ENCODE measurements at places on chromosomes 5 and 9. TPM values are rescaled to one million over a fixed set of nuclear protein-coding genes. Genes with fewer than 3 reads are reported as not detected.
A peak's percentile ranks its signal among the peaks of the same experiment; 100 is the strongest.

DNA sequence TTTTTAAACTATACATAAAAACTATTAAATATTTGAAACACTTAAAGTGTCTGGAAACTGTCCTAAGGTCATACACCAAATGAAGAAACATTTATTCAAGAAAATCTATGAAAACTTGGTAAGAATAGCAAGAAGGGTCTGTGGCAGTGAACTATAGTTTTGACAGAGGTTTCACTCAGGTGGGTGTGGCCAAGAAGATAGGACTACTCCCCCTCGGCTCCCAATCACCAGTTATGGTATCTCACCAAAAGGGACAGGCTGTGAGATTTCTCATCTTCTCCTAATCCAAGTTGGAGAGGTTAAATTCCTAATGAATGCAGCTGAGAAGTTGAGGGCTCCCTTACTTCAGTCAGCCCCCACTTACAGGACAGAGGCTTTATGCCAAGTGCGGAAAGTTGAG lies 2.9 kb downstream of the ARSK start:
- DNase-seq = no peak

DNA sequence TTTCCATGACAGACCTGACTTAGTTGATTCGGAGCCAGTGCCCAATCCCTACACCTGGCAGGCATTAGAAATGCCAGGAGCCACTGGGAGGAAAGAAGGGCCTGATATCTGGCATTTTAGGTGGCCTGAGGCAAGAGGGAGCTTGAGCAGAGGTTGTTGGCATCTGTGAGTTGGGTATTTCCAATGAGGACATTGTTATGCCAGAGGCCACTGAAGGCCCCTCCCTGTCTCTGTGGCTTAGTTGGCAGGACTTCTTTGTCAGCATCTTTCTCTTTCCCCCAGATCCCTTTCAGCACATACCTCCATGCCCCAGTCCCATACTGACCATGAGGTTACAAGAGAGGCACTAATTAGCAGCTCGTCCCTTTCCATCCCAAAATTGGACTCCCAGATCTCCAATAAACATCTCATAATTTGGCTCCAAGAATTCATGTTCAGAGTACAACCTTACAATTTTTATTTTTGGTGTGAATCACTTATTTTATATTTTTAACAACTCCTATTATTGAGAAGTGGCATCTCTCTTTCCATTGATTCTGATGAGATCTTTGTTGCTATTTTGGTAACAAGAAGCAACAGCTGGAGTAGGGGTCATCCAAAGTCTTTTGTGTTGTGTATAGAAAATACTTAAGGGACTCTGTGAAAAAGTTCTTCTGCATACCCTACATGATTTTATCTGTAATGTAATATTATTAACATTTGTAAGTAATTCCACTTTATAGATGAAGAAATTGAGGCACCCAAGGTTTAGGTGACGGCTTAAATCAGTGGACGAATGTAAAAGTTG lies 68.6 kb upstream of the MAP3K1 start:
- DNase-seq = no peak

DNA sequence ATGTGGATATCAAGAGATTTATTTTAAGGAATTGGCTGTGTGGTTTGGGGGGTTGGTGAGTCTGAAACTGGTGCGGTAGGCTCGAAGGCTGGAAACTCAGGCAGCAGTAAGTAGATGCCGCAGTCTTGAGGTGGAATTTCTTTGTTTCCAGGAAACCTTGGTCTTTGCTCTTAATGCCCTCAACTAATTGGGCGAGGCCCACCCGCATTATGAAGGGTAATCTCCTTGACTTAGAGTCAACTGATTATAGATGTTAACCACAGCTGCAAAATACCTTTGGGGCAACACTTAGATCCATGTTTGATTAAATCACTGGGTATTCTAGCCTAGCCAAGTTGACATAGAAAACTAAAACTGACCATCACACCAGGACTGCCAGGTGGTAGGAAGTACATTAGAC lies 83.8 kb downstream of the ANKRD33B start:
- no peak for DNase-seq

DNA sequence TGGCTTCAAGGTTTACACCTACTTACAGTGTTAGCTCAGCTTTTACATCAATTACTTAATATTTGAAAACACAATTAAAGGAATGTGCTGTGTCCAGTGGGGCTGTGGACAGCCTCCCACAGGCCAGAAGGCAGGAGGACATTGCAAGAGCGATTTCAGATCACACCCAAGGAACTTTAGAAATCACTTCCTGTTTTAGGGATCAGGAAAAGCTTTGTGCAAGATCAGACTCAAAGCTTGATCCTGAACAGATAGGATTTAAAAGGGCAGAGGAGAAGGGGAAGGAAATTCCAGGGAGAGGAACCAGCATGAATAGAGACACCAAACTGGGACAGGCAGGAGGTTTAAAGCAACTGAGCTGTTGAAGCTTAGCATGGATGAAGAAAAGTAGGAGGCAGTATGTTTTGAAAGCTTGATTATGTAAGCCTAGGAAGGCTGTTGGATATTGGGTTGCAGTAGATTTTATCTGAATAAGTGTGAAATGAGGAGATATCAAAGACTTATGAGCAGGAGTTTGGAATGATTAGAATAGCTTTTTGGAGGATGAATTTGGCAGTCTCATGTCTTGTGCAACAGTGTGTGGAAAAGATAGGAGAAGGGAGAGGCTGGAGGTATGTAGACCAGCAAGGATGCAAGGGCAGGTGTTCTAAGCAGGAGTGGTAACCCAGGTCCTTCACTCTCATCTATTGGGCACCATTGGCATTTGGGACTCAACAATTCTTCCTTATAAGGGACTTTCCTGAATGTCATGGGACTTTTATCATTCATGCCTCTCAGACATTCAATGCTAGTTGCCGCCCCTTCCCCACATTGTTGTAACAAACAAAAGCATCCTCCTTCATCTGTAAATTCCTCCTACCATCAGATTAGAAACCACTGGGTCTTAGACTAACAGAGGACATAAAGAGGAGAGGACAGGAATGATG lies 123.5 kb downstream of the TARS1 start:
- no peak for DNase-seq

DNA sequence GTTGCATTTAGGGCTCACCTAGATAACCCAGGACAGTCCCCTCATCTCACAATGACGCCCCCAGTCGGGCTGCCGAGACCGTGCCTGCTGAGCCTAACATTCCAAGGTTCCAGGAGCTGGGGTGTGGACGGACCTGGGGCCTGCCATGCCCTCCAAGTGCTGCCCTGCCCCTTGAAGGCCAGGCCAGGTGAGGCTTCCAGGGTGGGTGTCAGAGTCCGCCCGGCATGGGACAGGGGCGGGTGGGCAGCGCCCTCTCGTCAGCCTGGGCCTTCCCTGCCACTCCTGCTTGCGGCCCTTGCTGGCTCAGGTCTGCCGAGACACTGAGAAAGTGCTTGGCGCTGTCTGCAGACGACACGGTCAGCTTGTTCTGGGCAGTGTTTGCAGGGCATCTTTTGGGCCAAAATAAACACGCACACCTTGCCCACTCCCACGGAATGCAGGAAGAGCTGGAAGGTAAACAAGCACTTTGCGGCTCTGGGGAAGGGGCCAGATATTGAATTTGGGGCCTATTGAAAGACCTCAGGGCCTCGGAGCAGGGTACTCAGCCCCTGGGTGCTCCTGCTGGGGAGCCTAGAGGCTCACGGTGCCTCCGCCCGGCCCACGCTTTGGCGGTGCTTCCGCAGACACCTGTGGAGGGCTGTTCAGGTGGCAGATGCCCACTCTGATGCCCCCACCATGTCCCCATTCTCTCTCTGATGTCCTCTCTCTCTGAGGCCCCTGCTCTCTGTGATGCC lies 4.2 kb upstream of the SCGB3A1 start:
- no peak for DNase-seq

DNA sequence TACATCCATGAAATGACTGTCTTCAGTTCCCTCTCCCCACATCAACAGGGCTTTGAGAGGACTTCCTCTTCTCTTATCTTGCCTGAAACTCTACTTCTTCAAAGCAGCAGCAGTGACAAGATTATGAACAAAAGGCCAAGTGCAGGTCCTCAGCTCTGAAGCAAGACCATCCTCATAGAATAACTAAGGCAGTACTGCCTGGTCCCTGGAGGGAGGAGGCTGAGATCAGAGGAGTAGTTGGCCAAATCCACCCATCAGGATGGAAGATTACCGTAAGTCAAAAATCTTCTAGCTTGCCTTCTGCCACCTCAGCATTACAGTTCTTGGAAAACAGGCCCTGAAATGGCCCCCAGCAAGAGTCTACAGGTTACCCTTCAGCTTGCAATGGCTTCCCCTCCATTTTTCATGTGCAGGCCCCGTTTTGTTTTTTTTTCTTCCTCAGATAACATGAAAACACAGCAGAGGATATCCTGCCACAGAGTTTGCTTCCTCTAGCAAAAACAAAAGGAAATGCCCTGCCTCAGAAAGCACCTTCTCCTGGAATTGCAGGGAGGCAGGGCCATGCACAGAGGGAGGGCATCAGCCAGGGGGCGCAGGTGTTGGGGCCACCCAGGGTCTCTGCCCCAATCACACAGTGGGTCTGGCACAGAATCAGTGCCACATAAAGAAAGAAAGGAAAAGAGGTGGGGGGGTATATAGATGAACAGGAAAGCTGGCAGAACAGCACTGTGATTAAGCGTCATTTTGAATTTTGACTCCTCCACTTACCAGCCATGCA lies 40.0 kb downstream of the KLHL3 start:
- DNase-seq = peak; percentile 7

GRCh38 chr9:72149231-72149975 lies at the start of gene GDA:
Gene GDA, plus strand, starts transcription at chr9:72149440. Its CDS starts 120 bp downstream, at chr9:72149560.
- peak; percentile 9 for DNase-seq

DNA sequence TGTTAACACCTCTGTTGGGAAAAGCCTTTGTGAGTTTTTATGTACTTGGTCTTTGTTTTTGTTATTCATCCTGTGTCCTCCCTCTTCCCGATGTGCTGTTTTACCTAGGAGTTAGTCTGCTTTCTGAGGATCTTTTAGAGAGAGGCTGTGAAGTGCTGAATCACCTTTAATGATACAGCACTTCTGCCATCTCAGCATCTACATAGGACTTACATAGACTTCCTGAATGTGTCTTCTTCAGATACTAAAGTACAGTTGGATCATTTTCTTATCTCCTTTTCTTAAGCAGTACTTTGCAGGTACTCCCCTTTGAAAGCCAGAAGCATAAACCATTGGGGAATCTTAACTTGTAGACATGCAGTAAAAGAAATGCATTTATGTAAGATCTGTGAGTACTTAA lies 31.5 kb downstream of the OTULIN start:
- no peak for DNase-seq

GRCh38 chr5:18216016-18216415 lies 581.8 kb downstream of the TAF11L14 start:
- no peak for DNase-seq

DNA sequence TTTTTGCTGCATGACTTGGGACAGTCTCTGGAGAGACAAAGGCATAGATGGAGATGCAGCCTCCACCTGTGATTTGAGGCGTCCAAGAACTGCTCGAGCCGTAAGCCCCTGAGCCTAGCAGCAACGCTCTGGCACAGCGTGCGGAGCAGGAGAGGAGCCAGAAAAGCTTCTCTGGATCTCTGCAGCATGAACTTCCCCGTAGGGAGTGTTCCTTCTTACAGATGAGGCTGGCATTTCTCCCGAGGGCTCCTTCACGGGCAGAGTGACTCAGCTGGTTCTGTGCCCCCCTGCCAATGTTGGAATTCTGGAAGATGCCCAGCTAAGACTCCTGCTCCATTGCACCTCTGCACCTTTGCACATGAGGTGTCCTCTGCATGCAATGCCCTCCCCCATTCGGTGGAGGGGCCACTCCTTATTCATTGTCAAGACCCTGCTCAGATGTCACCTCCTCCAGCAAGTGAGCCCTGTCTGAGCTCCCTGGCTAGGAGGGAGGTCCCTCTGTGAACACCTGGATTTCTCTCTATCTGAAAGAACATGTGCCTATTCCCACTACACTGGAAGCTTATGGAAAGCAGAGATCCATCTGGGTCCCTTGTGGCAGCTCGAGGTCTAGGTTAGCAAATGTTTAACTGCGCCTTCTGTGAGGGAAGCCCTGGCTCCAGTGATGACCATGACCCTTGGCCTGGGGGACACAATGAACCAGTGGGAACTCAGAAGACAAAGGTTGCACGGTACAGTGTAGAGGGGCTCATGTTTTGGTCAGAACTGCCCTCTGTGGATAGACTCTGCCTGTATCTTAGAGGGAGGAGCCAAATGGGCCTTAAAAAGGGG lies 39.6 kb downstream of the SH3PXD2B start:
- DNase-seq = no peak

GRCh38 chr9:2396622-2397285 lies 224.8 kb upstream of the VLDLR start:
- DNase-seq = no peak

- no peak for DNase-seq
Observed at GRCh38 chr9:119004618-119004990, 364.6 kb downstream of the BRINP1 start.

DNA sequence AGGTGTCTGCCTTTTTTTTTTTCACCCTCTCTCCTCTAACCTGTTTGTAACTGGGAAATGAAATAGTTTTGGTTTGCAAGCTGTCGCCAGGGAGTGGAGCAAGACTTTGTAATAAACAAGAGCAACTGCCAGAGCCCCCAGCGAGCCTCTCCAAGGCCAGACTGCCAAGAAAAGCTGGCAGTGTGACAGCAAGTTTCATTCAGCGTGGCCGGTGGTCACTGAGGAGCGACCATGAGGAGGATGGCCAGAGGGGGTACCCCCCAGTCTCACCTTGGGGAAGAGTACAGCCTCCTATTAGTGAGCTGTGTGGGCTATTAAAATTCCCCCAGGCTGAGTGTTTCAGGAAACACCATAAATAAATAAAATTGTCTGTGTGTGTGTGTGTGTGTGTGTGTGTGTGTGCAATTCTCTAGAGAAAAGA lies 49.9 kb downstream of the ZFAND5 start:
- DNase-seq = no peak

The NRG2 gene
- total RNA-seq = 0.22 TPM

The CNTLN gene
- total RNA-seq = 0.94 TPM

The SHISAL2B gene
- not detected for total RNA-seq

The KIF4B gene
- total RNA-seq = not detected

The TMEM174 gene
- total RNA-seq = not detected

The CCNO gene
- not detected for total RNA-seq

The NTRK2 gene
- not detected for total RNA-seq
